Stimulated activated CD4-positive, alpha-beta T cell treated with anti-CD3 and anti-CD28 coated beads, Interleukin-2, amount 100 ng/mL, for 48 hours (primary cell): ENCODE measurements at places on chromosomes 1 and 21.

DNA sequence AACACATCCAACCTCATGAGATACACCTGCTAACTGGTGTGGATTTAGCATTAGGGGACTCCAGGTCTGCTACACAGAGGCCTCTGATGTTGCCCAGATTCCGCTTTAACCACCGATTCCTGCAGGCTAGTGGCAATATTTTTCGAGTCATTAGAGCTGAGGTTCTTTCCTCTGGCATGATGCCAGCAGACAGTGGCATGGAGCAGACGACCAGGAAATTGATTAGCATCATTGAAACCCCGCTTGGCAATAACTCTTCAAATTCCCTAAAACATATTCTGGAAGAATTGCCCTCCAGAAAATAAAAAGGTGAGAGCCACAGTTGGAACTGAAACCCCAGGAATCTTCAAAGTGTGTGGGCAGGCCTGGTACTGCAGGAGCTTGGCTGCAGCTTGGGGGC, 28.4 kb upstream of the ETV3 start:
- no peak for DNase-seq

DNA sequence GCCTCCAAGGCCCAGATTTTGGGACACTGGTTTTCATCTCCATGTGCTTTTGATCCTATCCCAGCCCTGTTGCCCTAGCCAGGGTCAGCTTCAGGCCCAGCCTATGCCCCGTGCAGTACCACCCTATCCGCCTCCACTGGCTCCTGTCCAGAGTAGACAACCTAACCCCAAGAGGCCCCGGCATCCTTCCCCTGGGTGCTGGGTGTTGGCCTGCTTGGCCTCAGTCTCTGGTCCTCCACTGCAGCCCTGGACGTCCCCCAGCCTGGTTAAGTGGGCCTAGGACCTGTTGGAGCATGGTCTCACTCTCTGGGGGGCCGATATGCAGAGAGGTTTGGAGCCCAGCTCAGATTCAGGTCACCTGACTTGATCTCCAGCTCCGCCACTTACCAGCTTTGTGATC, 1.6 kb downstream of the CSF3R start:
- no peak for DNase-seq

GRCh38 chr21:45921917-45922316, 59.7 kb upstream of the COL6A1 start:
- DNase-seq: no peak

GRCh38 chr1:161185282-161185682, 8.0 kb upstream of the B4GALT3 start:
- no peak for DNase-seq

GRCh38 chr1:99571092-99571734, 74.7 kb upstream of the PALMD start:
- DNase-seq: no peak
